RWPE1 (cell line): ENCODE measurements at places on chromosomes 4 and X.

GRCh38 chr4:112140536-112140935, 4.7 kb upstream of the FAM241A start:
- DNase-seq = no peak

DNA sequence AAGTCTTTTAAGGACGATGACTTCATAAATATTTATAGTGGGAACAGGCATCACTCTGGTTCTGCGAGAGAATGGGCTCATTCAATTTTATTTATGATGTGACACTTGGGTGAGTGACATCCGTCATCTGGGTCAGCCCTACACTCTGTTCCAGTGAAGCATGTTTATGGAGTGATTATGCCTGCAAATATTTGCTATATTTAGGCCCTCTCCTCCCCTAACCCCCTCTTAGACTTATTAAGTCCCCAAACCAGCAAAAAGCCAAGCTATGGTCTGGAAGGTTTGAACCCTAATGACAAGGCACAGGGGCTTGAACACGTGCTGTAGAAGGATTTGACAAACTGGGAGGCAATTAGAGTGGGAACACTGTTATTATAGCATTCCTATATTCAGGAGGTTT, 55.9 kb downstream of the C4orf51 start:
- DNase-seq = no peak

GRCh38 chr4:103947617-103948016, 227.8 kb upstream of the TACR3 start:
- DNase-seq = no peak

DNA sequence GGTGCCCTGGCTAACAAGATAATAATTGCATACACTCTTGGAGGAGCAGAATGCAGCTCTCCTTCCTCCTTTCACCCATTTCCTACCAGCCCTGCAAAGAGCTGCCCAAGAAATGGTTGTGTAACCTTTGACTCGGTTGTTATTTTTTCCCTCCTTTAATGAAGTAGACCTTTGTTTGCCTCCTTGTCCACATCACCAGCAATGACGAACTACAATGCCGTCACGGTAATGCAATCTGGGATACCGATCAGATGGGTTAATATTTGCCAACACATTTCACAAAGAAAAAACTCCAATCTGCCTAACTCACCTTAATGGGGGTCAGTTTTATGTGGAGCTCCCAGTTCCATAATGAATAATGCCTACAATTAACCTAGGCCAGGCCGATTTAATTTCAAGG, 32.0 kb downstream of the GPRIN3 start:
- DNase-seq = no peak

DNA sequence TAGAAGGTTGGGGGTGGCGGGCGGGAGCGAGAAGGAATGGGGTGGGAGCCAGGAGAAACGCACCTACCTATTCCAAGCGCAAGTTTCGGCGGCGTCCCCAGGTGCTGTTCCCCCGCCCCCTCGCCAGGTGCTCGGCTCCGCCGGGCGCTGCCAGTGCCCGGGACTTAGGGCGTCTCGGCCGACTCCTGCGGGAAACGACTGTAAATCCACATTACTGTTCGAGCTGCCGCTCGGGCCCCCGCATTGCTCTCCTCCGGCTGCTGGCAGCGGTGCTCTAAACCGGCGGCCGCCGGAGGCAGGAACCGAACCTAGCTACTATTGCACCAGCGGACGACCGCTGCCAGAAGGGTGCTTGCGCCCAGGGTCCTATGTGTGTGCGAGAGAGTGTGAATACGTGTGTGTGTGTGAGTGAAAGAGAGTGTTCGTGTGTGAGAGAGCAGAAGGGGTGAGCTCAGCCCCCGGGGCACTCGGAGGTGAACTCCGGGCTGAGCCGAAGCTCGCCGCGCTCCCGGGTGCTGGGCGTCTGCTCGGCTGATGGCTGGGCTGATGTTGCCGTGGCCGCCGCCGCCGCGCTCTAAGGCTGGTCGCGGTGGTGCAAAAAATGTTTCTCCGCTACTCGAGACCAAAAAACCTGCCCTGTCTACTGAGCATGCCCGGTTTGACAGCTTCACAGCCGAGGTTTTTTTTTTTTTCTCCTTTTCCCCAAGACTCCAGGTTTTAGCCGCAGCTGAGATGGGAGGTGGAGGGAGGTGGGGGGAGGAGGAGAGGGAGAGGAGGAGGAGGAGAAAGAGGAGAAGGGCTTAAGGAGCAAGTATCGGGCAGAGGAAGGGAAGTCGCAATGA, 115.7 kb upstream of the TEX13C start:
- no peak for DNase-seq

GRCh38 chrX:96924581-96924980, 40.9 kb downstream of the RPA4 start:
- DNase-seq = no peak

- DNase-seq = no peak
These were observed 532.8 kb downstream of the KCNIP4 start for GRCh38 chr4:21415728-21416127.

- peak; percentile 41 for DNase-seq
These were observed 737 bp downstream of the FGF2 start for GRCh38 chr4:122827258-122827878.

- no peak for DNase-seq
These were observed 122.2 kb downstream of the CAMK2D start for GRCh38 chr4:113639326-113639725.

DNA sequence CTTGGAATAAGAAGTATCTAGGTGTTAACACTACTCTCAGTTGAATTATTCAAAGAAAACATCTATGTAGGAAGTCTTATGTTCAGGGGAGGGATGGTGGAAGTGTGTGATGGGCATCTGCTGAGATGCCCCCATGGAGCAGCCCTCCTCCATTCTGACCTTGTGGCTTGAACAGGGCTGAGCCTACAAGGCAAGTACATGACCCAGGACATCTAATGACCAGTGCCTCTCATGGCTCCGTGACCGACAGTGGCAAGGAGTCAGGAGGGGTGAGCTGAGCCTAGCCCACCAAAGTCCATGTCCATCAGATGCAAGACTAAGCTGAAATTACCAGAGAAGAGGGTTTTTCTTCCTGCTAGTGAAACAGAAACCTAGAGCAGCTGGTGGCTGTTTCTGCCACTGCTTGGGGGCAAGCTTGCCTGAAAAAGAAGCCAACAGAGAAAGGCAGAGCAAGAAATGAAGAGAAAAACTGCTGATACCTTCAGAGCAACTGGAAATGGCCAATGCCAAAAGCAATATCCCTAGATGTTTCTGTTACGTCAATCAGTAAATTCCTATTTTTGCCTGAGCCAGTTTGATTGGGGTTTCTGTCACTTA, 113.5 kb downstream of the TSPAN5 start:
- no peak for DNase-seq

DNA sequence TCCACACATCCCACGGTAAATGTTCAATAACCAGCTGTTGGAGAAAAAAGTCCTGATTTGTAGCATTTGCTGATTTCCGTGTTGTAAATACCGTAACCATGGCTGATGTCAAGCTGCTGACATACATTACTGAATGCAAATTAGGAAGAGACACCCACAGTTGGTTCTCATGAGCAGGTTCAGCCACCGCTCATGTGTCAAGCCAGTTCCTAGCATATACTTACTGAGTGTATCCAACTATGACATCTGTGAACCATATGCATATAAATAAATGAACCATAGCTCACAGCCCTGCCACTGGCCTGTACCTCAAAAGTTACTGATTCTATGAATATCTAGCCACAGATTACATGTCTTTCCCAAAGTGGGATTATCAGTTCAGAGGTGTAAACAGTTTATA, 29.5 kb downstream of the FHDC1 start:
- DNase-seq = no peak

DNA sequence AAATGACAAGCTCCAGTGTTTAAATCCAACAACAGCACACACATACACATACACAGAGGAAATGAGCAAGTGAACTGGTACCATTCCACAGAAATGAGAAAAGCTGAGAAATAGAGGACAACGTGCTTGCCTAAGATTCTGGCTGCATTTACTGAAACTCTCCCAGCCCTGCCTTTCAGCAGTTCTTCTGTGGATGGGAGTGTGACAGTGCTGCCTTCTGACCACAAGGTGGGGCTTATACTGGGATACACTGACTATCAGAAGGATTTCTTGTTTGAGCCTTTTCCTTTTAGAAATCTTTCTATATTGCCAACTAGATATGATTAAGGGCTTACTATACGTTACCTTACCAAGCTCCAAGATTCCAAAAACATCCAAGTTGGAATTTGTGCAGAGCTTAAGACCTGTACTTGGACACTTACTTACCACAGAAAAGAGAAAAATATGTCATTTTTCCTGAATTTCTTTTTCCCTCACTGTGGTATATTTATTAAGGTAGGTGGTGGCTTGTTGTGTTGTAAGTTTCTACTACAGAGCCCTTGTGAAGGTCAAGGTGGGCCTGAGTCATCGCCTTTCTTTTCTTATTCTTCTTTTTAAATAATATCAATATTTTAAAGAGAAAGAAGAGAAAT, 10.7 kb upstream of the CXCL8 start:
- DNase-seq = peak; percentile 59

GRCh38 chr4:57163530-57164459, 53.6 kb upstream of the IGFBP7 start:
- DNase-seq = peak; percentile 76

DNA sequence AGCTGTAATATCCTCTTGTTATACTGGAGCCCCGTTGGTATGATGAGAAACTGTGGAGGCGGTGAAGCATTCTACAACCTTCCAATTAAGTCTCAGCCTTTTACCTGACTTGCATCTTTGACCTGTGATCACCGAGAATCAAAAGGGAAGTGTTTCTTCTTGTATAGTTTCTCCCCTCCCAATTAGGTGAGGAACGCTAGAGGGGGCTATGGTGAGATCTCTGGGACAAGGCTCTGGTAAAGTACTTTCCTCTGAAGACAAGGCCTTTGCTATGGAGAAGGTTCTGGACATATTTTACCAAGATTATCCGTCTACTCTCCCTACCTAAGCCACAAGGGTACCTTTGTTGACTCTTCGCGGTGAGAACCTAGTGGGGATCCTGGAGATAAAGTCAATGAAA, 111.3 kb downstream of the CBLL2 start:
- DNase-seq = no peak

DNA sequence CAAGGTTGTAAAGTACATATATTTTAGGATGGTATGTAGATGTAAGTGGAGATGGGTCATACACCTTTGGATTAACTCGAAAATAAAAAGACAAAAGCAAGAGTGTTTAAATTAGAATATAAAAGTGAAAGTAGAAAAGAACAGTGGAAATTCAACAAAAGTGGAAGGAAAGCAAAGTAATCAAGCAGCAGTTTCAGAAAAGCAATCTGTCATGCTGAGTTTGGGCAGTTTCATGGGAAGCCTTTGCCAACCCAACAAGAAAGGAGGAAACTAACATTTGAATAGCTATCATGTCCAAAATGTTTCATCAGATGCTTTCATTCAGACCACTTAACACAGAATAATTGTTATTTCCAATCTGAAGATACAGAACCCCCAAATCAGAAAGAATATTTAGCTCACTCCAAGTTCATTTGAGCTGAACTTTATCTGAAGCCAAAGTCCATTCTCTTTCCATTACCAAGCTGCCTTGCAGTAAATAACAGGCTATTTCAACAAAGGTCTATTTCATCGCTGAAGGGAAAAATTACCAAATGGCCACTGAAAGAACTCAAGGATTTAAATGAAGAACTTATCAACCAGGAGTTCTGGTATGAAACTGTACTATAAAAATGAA, 1.8 kb upstream of the EXOSC9 start:
- DNase-seq = no peak

GRCh38 chr4:112520598-112521122, 4.7 kb upstream of the NEUROG2 start:
- no peak for DNase-seq

GRCh38 chrX:129667412-129667811, 12.7 kb upstream of the APLN start:
- no peak for DNase-seq

GRCh38 chr4:33518856-33519255, 2725.5 kb downstream of the ARAP2 start:
- no peak for DNase-seq

DNA sequence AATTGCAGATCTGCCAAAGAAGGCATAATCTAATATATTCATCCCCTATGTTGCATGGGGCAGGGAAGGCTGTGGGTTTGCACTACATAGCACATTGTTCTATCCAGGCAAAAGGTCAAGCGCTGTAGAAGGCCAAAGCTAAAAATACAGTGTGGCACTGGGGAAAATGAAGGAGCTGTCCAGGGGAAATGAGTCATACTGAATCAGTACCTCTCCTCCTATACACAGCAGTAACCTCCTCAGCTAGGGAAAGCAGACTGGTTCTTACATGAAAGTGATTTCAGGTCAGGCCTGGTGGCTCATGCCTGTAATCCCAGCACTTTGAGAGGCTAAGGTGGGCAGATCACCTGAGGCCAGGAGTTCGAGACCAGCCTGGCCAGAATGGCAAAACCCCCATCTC, 31.0 kb upstream of the SLC25A4 start:
- peak; percentile 94 for DNase-seq

- no peak for DNase-seq
These were observed 32.8 kb upstream of the NOCT start for GRCh38 chr4:138982754-138983153.

GRCh38 chr4:71524756-71525155, 185.9 kb downstream of the SLC4A4 start:
- DNase-seq = no peak

DNA sequence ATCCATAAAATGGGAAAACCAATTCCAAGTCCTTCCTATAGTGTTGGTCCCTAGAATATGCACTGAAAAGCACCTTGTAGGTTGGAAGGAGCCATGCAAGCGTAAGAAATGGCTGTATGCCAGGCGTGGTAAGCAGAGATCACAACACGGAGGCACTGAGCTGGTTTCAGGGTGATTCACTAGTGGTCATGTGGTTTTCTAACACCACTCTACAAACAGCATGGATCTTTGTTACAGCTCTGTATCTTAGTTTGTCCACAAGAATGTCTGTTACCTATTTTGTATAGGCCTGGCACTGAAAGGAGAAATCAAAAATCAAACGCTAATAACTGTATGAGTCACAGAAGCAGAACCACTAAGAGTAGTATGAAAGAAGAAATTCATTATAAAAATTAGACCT, 71.9 kb downstream of the MAGEB17 start:
- DNase-seq = peak; percentile 52

GRCh38 chrX:49268702-49269009, 937 bp upstream of the PPP1R3F start:
- no peak for DNase-seq

GRCh38 chr4:180538384-180539057, 1704.7 kb upstream of the TENM3 start:
- no peak for DNase-seq

GRCh38 chr4:116362583-116362982, 722.8 kb downstream of the TRAM1L1 start:
- no peak for DNase-seq

GRCh38 chr4:20809812-20810211, 109.6 kb downstream of the PACRGL start:
- peak; percentile 83 for DNase-seq

DNA sequence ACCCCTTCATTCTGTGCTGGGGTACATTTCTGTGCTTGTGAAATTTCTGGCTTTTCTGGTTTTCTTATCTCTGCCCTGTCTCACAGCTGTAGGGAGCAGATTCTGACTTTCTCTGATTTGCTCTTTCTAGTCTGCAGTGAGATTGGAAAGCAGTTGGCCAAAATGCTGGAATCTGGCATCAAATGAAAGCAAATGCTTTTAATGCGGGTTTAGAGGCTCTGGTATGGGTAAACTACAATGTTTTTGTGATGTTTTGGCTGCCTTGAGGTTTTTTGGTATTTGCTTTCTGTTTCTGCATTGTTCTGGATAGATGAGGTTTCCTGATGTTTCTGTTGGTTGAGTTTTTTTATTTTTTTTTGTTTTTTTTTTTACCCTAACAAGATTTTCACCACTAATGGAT, 23.8 kb downstream of the SMIM20 start:
- no peak for DNase-seq
